Activated CD4-positive, alpha-beta T cell treated with anti-CD3 and anti-CD28 coated beads, Interleukin-2, amount 50 U/mL, for 24 hours (primary cell): ENCODE measurements at places on chromosomes 4 and X.

DNA sequence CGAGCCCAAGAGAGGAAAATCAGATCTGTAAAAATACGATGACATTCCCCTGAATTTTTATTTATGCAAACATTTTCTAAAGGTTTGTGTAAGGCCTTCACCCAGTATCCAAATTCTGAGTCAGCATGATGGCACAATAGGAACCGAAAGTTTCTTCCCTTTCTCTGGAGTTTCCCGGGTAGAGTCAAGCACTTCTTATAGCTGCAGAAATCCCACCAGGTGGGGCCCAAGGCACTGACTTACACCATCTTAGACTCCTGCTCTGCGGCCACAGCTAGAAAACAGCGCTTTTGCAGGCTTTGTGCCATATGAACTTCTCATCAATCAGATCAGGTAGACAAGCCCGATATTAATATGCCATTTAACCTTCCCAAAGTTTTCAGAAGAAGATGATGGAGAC lies 13.4 kb downstream of the LEF1 start:
- DNase-seq = no peak

GRCh38 chrX:24934279-24934678 lies 81.5 kb downstream of the ARX start:
- no peak for DNase-seq

DNA sequence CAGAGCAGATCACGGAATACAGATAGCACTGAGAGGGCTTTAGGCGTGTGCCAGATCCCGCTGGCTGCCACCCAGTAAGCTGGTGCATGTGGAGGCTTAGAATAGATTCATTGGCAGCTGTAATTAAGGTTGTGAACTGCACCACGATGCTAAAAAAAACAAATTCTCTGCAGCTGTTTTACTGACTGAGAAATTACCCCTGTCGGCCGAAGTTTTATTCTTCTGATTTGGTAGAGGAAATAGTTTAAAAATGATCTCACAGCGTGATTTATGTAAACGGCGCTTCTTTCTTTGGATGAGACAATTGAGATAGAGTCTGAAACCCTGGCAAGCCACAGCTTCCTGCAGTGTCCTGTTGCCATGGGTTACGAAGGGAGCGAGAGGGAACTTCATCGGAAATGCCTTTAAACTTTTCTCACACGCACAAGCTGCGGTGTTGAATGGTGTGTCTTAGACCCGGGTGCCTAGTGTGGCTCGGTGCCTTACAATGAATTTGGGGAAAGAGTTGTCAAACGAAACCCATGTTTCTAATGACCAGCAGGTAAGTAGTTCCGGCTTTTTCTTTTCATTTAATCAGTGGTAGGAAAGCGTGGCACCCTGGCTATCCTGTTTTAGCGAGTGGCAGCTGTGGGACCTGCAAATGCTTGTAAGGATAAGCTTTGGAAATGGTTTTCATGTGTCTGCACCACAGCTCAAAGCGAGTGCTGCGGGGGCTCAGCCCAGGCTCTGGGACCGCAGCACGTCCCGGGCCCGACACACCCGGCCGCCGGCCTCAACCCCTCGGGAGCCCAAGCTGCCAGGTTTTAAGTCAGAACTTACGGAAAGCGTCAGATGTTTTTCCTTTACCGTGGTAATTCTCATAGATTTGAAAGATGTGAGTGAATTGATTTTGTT lies 71.7 kb upstream of the HGFAC start:
- no peak for DNase-seq

- DNase-seq = no peak
Measured at GRCh38 chr4:158962393-158962792, 140.5 kb upstream of the RAPGEF2 start.

GRCh38 chr4:105147553-105148161 lies 981 bp downstream of the TET2 start:
- DNase-seq = no peak

DNA sequence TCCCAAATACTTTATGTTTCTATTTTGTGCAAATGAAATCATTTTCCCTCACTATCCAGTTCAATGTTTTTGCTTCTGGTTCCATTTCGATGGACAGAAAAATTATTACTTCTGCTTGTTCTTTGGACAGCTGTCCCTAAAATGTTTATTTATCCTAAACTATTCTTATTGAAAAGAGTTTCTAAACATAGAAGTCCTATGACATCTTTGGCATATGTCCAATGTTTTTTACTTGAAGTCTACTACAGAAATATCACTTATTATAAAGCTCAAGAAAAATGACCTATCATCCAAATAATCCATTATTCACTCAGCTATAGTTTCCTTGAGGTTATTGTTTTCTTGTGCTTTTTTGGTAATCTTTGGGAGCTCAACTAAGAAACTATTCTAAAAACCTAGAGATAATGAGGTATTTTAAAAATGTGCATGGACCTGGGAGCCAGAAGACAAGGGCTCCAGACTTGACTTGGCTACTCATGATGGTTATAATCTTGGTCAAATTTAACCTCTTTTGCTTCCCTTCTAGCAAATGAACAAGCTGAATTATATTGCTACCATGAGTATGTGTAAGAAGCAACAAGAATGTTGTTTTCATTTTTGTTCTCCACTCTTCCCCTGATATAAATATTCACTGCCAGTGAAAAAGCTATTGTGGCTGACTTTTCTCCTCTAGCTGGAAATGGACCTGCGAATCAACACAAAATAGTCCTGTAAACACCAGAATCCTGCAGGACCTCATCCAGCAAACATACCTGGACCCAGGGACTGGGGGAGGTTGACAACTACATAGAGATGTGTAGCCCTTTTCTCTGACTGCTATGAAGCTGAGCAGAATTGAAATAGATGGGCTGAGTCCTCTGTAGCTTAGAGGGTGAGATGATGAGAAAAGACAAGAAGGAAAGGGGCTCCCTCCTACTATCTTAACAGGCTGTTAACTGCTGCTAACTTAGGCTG lies 137.4 kb downstream of the FRYL start:
- DNase-seq = no peak

- DNase-seq = no peak
Measured at GRCh38 chrX:34749896-34750295, 92.8 kb upstream of the TMEM47 start.

GRCh38 chr4:147345662-147346061 lies 135.2 kb upstream of the EDNRA start:
- DNase-seq = no peak

DNA sequence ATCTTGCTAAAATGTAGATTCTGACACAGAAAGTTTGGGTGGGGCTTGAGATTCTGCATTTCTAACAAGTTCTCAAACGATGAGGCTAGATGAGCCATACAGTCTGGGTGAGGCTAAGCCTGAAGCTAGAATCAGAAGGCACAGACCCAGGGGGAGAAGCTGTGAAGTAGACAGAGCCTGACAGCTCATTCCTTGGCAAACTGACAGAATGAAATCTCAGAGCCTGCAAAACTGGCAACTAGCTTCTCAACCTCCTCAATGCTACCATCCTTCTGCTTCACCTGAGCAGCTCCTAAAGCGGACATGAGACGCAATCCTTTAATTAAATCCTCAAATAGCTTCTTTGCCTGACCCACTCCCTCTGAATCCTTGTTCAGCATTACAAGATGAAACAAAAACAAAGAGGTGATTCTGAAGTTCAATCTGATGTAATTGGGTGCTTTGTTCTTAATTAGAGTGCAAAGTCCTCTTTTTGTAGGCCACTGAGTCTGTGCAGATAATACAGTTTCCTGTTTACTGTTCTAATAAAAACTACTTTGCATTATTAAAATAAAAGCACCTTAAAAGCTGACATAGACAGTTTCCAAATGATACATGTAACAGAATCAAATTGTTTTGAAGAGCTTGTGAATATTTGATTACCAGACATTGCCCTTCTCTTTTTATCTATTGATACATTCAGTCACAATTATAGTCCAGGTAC lies 71.0 kb upstream of the BMP2K start:
- no peak for DNase-seq

DNA sequence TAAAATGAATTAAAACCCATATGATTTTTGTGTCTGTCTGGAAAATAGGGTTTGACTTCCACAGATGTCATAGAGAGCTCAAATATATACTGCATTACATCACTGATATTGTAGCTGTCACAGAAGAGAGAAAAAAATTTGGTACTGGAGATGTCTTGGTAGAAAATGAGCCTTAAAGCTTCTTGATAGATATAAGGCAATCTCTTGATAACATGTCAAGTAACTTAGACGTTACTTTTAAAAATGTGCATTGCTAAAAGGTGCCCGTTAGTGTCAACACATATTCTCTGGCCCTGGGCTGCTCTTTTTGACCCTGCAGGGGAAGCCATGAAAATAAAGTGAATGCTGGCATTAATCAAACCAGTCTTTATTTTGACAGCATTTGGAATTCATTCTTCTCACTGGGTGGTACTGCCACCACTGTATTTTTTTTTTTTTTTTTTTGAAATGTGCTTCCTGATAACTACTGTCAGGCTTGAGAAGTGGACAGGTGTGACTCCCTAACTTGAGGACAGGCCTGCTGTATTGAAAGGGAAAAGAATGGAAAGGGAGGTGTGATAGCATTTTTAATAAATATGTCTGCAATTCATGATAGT lies 53.0 kb upstream of the RAPGEF2 start:
- no peak for DNase-seq

- no peak for DNase-seq
Measured at GRCh38 chr4:140343303-140343702, 30.1 kb upstream of the SCOC start.

- no peak for DNase-seq
Measured at GRCh38 chrX:55648434-55648833, 25.2 kb downstream of the FOXR2 start.

DNA sequence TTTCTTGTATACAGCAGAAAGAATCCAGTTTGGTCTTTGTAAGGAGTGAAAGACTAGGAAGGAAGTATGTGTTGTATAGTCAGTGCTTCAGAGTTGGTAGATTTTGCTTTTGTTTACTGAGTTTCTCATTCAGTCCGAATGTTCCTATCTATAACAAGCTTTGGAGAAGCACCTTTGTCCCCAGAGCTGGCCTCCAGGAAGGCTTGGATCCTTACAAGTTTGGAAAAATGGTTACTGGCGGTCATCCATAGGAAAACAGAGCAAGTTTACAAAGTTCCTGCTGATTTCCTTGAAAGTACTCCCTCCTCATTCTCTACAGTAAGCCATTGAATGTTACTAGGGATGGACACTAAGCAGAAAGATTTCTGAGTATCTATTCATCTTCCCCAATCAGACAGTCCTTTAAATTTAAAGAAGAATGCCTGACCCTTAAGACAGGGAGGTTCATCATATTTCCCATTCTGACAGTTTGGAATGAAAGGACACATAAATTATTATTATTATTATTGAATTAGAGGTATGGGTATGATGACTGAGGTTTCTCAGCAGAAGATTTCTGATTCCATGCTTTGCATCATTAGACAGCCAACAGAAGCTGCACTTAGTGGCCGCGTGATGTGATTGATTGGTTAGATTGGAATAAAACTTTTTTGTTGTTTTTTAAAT lies 35.8 kb downstream of the FAT4 start:
- no peak for DNase-seq

DNA sequence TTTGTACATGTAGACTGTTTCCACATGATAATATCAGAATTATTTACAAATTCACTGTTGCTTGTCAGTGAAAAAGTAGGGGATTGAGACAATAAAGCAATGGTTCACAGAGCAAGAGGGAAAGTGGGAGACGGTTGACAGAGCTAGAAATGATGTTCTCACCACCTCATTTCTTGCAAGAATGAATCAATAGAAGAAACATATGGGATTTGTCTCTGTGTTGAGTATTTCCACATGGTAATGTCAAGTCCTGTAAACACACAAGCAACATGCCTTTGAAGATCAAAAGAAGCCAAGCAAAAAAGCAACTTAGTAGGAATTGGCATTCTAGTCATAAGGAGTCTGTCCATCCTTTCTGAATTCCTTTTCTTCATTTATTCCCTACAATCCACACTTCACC lies 1806.6 kb upstream of the AGA start:
- DNase-seq = no peak

- DNase-seq = no peak
Measured at GRCh38 chrX:108022491-108023089, 22.3 kb upstream of the VSIG1 start.

GRCh38 chr4:24252121-24252520 lies 332.2 kb downstream of the DHX15 start:
- DNase-seq = no peak

DNA sequence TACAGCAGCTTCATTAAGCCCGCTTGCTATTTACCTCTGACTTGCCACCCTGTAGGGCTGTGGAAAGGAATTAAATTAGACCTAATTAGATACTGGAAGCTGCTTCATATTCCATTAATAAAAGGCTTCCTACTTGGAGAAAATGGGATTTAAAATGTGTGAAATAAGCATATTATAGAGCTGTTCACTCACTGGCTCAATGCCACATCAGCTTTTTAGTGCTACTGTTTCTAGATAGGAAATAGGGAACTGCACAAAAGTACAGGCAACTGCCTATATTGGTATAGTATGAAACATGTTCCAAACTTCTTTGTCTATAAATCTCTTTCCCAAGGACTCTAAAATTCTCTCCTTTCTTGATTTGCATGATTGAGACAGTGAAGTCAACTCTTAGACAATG lies 407.9 kb upstream of the AADAT start:
- DNase-seq = no peak

- DNase-seq = no peak
Measured at GRCh38 chr4:47222276-47222675, 190.9 kb downstream of the GABRB1 start.

- no peak for DNase-seq
Measured at GRCh38 chr4:86657910-86658309, 63.8 kb downstream of the PTPN13 start.

DNA sequence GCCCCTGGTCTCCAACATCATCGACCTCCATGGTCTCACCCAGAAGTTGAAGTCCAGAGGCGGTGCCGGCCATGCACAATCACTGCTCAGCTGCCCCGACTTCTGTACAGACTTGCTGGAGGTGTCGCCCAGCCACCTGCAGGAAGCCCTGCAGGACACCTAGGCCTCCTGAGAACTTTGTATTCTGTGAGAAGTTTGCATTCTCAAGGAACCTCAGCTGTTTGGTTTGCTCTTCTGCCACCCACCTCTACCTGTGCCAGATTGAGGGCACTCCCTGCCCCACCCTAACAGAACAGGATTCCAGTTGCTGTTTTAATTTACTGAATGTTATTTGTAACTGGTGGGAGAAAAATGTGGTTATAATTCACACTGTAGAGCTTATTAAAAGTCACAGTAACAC lies 46.8 kb downstream of the TRIM61 start:
- no peak for DNase-seq

DNA sequence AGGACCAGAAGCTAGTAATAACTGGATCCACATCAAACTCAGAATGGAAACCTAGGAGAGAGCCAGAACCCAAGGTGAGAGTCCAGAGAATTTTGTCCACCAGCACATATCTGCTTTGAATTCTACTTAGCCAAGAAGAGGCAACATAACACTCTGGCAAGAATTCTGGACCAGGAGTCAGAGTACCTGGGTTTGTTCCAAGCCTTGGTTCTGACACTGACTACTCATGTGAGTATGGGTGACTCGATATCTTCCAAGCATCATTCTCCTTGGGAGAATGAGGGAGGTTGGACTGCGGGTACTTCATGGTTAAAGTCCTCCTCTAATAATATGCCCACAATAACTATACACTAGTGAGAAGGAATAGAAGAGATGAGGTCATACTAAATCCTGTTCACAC lies 144.0 kb upstream of the JADE1 start:
- no peak for DNase-seq

GRCh38 chr4:133161570-133162295 lies 12.6 kb downstream of the PCDH10 start:
- no peak for DNase-seq
